ENCODE measurements at places on chromosomes 7 and 10. TPM values are rescaled to one million over a fixed set of nuclear protein-coding genes. Genes with fewer than 3 reads are reported as not detected.

UPK3B gene
- total RNA-seq: not detected

RGS10 gene
- total RNA-seq: 12.4 TPM

GRID2IP gene
- total RNA-seq: not detected

CPN1 gene
- not detected for total RNA-seq

INHBA gene
- total RNA-seq: 21.2 TPM

CPA4 gene
- 0.29 TPM for total RNA-seq

ARHGEF5 gene
- 0.33 TPM for total RNA-seq

ZNF37A gene
- total RNA-seq: 13.2 TPM

LRIT2 gene
- total RNA-seq: not detected

C7orf57 gene
- total RNA-seq: not detected

PVRIG gene
- not detected for total RNA-seq

RBM20 gene
- total RNA-seq: under 0.01 TPM

CFAP70 gene
- total RNA-seq: 0.29 TPM

COPS6 gene
- 84.9 TPM for total RNA-seq

Data from vein endothelial cell (primary cell).